AG08396 (cell line): ENCODE measurements at places on chromosomes 7 and 10.
A peak's percentile ranks its signal among the peaks of the same experiment; 100 is the strongest.

DNA sequence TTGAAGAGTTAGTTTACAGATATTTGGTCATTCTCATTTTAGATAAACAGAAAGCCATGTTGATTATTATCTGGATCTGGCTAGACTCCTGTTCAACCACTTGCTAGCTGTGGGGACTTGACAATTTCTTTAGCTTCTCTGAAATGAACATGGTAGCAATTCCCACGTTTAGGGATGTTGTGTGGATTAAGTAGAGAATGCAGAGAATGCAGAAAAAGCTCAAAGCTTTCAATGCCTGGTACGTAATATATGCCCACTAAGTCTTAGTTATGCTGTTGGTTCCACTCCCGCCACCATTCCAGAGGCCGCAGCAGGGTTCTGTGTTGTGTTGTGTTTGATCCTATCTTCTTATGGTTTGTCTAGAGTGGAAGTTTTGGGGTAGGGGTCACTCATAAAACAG is 39.2 kb upstream of the RPA3 start:
- DNase-seq: no peak

GRCh38 chr7:32535162-32535702 is 39.9 kb downstream of the AVL9 start:
- no peak for DNase-seq

- peak; percentile 76 for DNase-seq
These were observed 31.7 kb downstream of the CYCS start for GRCh38 chr7:25093268-25093826.

DNA sequence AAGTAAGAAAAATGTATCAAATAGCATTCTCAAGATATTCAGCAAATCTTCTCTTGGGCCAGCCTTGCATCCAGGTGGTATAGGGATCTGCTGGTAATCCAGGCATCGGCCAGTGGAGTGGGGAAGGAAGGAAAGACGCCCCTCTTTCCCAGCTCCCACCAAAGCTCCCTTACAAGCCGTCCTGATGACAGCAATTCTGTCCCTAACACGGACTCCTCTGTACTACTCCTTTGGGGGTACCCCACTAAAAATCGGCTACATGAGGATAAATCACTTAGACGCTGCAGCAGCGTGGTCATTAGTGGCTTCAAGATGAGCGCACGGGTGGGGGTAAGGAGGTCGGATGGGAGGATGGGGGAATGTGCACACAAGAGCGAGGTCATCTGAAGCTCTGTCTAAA is 24.7 kb upstream of the NUB1 start:
- DNase-seq: no peak

DNA sequence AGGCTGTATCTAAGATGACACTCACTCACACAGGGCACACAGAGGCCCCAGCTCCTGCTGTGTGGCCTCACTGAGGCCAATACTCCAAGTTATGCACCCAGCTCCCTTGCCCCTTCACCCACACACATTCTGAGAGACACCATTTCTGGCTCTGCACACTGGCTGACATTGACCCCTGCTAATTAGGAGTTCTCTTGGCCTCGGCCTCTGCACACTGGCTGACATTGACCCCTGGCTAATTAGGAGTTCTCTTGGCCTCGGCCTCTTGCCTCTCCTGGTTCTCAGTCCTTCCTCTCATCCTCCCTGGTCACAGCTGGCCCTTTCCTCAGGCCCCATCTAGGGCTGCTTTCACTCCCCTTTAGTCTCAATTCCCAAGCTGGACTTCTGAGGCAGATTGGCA is 97.3 kb downstream of the GRID1 start:
- no peak for DNase-seq

DNA sequence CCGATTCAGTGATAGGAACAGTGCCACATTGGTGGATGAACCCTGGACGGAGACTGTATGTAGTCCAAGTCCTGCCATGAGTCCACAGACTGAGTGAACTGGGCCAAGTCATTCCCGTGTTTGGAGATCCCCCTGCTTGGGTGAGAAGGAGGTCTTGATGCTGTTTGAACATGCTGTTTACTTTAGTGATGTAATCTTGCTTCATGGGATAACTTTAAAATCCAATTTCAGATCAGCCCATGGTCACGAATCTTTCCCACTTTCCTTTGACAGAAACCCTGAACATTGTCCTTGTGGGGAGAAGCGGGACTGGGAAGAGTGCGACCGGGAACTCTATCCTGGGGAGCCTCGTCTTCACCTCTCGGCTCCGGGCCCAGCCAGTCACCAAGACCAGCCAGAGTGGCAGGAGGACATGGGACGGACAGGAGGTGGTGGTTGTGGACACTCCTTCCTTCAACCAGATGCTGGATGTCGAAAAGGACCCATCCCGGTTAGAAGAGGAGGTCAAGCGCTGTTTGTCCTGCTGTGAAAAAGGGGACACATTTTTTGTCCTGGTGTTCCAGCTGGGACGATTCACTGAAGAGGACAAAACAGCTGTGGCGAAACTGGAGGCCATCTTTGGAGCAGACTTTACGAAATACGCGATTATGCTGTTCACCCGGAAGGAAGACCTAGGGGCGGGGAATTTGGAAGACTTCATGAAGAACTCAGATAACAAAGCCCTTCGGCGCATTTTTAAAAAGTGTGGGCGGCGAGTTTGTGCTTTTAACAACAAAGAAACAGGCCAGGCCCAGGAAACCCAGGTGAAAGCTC is 26.6 kb downstream of the GIMAP8 start:
- no peak for DNase-seq

- DNase-seq: no peak
These were observed 393.4 kb upstream of the NFE2L3 start for GRCh38 chr7:25758559-25758958.

DNA sequence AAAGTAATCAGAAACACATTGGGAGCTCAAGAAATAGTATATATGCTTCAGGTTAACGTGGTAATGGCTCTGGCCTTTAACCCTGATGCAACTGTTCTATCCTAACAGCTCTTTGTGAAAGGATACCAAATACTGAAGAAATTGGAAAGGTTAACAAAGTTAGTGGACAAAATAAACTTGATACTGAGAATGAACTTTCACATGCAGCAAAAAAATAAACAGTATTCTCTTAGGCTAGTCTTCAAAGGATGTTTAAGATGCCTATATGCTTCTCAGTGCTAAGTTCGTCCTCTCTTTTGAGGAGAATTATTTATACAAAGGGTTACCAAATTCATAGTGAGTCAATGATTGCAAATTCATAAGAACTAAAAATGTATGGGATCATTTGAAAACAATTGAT is 256.2 kb upstream of the FERD3L start:
- DNase-seq: no peak

- DNase-seq: no peak
These were observed 92.8 kb downstream of the ZRANB1 start for GRCh38 chr10:125034675-125035074.

DNA sequence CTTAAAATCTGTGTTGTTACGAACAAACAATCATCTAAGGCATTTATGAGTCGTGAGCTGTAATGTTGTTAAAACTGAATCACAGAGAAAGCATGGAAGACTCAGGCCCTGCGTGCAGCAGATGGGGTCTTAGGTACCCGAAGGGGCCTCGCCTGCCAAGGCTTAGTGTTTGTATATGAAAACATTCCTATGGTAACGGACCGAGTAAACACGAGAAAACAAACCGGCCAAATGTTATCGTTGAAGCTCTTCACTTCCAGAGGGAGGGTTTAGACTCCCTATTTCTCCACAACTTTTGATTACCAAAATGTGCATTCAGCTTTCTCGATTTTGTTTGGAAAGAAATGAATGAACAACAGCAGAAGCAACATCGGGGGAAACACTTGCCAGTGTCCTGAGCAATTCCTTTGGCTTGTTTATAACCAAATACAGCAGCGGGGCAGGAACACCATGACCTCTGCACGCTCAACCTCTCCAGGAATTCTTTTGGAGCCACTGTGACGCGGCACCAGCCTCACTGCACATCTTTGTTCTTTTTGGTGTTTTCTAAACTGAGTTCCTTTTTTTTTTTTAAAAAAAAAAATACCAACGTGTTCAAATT is 121.6 kb upstream of the KLF6 start:
- peak; percentile 82 for DNase-seq

- peak; percentile 15 for DNase-seq
These were observed 129.8 kb upstream of the PPP1R3A start for GRCh38 chr7:114048386-114049235.

- DNase-seq: no peak
These were observed 125.3 kb downstream of the DYNC1I1 start for GRCh38 chr7:95897557-95898251.

DNA sequence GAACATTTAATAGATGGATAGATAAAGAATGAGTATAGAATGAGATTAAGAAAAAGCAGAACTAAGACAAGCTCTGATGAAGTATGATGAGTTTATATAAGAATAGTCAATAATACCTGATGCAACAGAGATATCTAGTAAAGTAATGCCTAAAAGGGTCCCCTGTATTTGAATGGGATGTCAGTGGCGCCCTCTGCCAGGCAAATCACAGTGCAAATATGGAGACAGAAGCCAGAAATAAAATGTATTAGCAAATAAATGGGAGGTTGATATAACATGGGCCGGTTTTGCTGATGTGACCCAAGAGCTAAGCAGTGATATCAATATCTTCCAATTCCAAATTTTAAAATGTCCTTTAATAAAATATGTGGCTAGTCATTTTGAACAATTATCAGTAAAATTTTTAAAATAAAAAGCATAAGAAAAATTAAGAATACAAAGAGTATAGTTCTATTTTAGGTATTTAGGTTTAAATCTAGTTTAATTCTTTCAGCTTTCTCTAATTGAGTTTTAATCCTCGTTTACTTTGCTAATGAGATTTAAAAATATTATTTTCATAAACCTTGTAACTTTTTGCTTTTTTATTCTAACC is 62.6 kb downstream of the ADK start:
- DNase-seq: peak; percentile 41

DNA sequence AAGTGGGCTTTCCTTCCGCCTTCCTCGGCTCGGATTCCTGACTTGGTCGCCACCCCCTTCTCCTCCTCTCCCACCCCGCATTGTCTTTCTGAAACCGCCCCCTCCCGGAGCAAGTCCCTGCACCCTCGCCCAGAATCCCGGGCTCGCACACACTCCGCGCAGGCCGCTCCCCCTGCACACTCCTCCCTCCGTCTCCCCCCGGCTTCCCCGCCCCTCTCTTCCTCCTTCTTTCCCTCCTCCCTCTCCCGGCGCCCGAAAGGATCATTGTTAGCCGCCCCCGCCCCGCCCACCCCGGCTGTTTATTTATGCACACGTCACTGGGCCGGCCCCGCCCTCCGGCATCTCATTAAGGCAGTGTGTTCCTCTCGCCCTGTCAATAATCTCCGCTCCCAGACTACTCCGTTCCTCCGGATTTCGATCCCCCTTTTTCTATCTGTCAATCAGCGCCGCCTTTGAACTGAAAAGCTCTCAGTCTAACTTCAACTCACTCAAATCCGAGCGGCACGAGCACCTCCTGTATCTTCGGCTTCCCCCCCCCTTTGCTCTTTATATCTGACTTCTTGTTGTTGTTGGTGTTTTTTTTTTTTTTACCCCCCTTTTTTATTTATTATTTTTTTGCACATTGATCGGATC is at the start of gene TCF7L2:
Gene TCF7L2, plus strand, starts transcription at position 373 of the 633 bp plus-strand sequence. CDS start 510 bp downstream, outside the sequence.
- DNase-seq: peak; percentile 89

GRCh38 chr10:76428551-76429367 is 997.3 kb downstream of the LRMDA start:
- DNase-seq: peak; percentile 73

GRCh38 chr10:35413985-35414861 is 77.9 kb downstream of the CCNY start:
- DNase-seq: no peak

- DNase-seq: no peak
These were observed 7.0 kb downstream of the MXI1 start for GRCh38 chr10:110214371-110214826.

GRCh38 chr7:112492186-112492585 is 11.4 kb downstream of the LSMEM1 start:
- no peak for DNase-seq

GRCh38 chr10:120978589-120979252 is 127.6 kb downstream of the WDR11 start:
- peak; percentile 22 for DNase-seq

GRCh38 chr7:133126422-133126821 is 44.5 kb upstream of the CHCHD3 start:
- no peak for DNase-seq

DNA sequence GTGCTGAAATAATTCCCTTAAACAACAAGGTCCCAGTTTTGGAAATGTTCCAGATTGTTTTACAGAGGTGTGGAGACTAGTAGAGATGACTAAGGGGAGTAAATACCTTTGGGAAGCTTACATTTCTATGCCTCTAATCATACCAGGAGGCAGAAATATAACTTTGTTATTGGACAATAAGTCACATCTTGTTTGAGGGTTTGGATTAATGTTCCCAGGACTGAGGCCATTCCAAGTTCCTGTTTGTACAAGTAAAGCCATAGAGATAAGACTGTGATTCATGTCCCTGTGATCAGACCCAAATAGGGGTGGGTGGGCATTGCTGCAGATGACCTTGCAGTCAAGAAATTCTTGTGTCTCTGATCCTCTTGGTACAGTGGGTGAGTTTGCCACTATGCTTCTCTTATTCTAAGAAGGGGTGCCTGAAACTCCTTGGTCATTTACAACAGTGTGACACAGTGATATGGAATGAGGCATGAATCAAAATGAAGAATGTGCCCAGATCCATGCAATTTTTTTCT is 508.3 kb downstream of the SORCS3 start:
- DNase-seq: no peak

- DNase-seq: peak; percentile 50
These were observed 116.1 kb downstream of the PARD3 start for GRCh38 chr10:34698979-34699378.

- DNase-seq: peak; percentile 47
These were observed 70.2 kb upstream of the ITGA8 start for GRCh38 chr10:15789793-15790525.

GRCh38 chr7:116327752-116328151 is 117.4 kb downstream of the TES start:
- DNase-seq: peak; percentile 39

GRCh38 chr7:130429019-130429418 is 11.8 kb downstream of the CEP41 start:
- DNase-seq: no peak

- DNase-seq: no peak
These were observed 141.6 kb upstream of the WNT16 start for GRCh38 chr7:121187222-121187621.

GRCh38 chr10:89085153-89085552 is 94.6 kb downstream of the FAS start:
- no peak for DNase-seq

DNA sequence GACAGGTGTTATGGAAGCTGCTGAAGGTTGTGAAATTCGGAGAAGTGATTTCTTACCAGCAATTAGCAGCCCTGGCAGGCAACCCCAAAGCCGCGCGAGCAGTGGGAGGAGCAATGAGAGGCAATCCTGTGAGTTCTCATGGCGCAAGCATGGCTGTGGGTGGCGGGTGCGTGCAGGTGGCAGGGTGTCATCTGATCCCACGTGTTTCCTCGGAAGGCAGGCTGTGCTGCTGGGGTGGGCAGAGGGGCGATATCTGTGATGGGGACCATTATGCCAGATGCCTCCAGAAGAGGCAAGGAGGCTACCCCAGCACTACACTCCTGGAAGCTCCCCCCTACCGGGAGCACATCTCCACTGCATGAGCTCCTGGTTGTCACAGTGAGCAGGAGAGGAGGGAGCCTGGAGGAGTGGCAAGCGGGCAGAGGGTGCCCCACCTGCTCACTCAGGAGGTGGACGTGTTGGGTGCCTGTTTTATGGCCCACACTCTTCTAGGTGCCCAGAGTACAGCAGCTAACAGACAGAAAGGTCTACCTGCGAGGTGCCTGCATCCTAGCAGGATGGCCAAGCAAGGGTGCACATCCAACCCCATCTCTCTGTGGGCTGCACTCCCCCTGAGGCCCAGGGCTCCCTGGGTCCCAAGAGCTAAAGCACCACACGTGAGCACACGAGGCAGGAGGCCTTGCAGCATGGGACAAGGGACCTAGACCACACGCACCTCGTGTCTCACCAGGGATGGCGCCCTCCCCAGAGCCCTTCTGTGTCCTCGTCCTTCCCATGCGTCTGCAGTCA is 204.7 kb downstream of the EBF3 start:
- DNase-seq: no peak

- no peak for DNase-seq
These were observed 12.8 kb downstream of the RHEB start for GRCh38 chr7:151506901-151507382.
